ENCODE measurements at places on chromosomes 1 and 21.

GRCh38 chr21:33080776-33081175 is 10.8 kb downstream of the OLIG1 start:
- no peak for DNase-seq

DNA sequence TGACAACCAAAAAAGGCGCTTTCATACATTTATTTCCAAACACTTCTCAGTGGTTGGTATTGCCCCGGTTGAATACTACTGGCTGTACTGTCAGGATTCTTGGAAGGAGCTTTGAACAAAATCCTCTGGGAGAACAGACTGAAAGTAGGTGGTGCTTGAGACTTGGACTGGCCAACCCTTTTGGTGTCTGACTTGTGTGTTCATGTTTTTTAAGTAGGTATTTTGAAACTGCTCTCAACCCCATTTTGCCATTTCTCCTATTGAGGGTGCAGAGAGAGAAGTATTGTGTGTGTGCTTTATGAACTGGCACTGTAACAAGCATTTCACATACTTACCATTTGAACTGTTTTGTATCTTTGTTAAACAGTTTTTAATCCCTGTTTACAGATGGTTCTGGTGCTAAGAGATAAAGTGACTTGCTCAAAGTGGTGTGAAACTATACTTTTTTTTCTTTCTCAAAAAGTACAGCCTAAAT is 21.2 kb downstream of the ARID1A start:
- DNase-seq: no peak

DNA sequence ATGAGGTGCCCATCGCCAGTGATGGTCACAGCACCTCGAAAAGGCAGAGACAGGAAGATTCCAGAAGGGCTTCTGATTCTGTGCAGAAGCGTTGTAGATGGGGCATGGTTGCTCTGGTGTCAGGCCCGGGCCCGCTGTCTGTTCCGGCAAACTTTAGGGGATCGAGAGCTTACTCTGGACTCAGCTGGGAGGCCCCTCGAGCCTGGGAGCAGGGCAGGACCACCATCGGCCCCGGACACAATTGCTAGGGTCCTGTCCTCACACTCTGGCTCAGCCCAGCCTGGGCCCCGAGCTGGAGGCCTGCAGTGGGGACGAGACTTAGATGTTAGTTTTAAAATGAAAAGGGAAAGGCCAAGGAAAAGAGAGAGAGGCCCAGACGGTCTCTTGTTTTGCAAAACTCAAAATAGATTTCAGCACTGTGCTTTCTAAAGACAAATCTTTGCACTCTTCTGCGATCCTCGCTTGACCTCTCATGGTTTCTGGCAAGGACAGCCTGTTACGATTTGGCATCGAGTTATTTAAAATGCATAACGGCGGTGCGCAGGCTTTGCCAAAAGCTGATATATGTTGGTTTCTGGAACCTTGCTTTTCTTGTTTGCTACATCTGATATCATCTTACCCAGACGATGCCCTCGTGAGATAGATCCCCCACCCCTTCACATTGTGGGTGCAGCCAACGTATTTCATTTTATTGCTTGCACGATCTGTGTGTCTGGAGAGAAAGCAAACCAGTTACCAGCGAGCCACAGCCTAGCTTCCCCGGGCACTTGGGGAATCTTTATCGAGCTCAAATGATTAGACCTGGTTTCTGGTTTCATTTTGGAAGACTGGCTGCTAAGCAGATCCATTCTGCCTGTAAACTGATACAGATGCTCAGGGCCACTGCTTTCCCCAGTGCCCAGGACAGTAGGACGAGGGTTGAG is 58.0 kb downstream of the PRDM16 start:
- no peak for DNase-seq

DNA sequence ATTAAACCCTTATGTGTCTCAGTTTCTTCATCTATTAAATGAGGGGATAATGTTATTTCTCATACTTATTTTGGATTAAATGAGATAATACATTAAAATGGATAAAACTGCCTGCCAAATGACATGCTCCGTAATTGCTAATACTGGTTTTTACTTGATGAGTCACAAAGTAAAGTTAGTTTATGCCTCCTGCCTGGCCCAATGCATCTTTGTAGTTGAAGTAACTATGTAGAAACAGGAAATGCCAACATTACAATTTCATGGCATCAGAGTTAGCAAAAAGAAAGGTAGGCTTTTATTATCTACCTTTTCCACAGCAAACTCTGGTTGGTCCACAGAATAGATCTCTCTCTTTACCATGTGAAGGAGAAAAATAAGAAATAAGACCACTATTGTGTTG is 214.5 kb downstream of the TBX15 start:
- DNase-seq: no peak

Data from ecto neural progenitor cell (in vitro differentiated cells).